Natural killer cell treated with Interleukin-12 subunit alpha and Interleukin-12 subunit beta and Interleukin-15 and Interleukin-18, amount 100 ng/mL, for 72 hours (primary cell): ENCODE measurements at places on chromosomes 7 and 10.

DNA sequence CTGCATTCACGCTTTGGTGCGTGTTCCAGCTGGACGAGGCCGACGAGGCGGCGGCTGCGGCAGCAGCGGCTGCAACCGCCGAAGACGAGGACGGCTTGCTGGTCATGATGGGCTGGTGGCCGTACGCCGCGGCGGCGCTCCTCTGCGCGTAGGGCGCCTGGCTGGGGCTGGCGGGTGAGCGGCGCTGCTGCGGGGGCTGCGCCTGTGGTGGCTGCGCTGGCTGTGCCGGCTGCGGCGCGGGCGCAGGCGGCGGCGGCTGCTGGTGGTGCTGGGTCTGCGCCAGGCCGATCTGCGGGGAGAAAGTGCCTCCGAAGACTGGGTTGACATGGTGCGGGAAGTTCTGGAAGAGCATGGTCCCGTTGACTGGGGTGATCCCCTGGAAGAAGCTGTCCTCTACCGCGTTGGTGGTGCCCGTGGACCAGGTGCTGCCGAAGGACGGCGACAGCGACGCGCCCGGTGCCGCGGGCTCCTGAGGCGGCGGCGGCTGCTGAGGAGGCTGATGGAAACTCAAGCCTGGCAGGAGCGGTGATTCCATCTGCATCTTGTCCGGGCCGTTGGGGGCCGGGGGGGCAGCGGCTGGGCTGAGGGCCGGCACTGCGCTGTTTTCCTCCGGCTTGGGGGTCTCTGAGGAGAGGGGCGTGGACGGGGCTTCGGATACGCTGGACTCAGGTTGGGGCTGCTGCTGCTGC is 51.1 kb downstream of the CPEB3 start:
- peaks cover 2% of the 10 kb centered on the region for H3K27me3 ChIP-seq
- H3K4me1 ChIP-seq = peaks cover 54% of the 10 kb centered on the region
- no peak for DNase-seq
- peaks cover 13% of the 10 kb centered on the region for H3K36me3 ChIP-seq
- H3K27ac ChIP-seq = peak overlapping the region; percentile 77
- peak overlapping the region; percentile 95 for H3K4me3 ChIP-seq

DNA sequence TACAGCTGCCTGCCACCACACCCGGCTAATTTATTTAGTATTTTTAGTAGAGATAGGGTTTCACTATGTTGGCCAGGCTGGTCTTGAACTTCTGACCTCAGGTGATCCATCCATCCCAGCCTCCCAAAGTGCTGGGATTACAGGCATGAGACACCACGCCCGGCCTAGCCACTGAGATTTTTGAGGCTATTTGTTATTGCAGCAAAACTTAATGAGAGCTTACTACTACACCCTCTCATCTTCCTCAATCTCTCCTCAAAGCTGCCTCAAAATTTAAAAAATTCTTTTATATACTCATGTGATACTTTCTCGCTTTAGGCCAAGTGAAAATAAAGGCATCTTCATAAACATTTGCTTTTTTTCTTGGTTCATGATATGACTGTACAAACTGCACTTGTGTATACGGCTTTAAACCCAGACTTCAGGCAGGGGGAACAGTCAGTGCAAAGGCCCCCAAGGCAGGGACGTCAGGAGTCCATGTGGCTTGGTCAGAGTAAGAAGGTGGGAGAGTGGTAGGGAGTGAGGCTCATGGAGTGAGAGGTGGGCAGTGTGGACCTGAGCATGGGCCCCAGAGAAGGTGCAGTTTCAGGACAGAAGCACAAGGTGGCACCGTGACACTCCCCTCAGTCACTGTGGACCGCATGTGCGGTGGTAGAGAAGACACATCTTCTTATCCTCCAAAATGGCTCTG is 55.5 kb downstream of the SYPL1 start:
- no peaks in the 10 kb centered on the region for H3K36me3 ChIP-seq
- H3K27me3 ChIP-seq = peaks cover 6% of the 10 kb centered on the region
- H3K27ac ChIP-seq = no peak overlapping the region
- peak; percentile 69 for DNase-seq

DNA sequence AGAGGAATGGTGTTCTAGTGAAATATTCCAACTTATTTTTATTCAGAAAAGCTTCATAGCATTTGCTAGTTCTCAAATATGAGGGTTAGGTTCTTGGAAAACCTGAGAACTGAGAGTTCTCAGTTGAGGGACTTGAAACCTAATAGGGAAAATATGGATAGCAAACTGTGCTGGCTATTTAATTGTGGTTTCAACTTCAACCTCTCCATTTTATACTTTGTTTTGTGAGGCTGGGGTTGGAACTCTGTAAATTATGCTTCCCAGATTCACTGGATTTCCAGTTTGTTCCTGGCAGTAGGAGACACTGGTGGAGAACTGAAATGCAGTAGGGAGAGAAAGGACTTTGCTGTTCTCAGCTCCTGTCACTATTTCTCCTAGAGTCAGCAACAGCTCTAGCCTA is 52.7 kb downstream of the CDK14 start:
- H3K4me1 ChIP-seq = no peaks in the 10 kb centered on the region
- no peak overlapping the region for H3K27ac ChIP-seq
- DNase-seq = no peak
- no peak overlapping the region for H3K4me3 ChIP-seq
- no peaks in the 10 kb centered on the region for H3K36me3 ChIP-seq

- H3K4me1 ChIP-seq = no peaks in the 10 kb centered on the region
- H3K4me3 ChIP-seq = no peak overlapping the region
- H3K27me3 ChIP-seq = peaks cover 43% of the 10 kb centered on the region
Observed at GRCh38 chr10:86375204-86375603, 8.6 kb upstream of the GRID1 start.

GRCh38 chr10:22436526-22436892 is 91.2 kb downstream of the SPAG6 start:
- H3K27ac ChIP-seq = peak overlapping the region; percentile 87
- no peaks in the 10 kb centered on the region for H3K36me3 ChIP-seq
- peaks cover 28% of the 10 kb centered on the region for H3K4me1 ChIP-seq
- no peaks in the 10 kb centered on the region for H3K27me3 ChIP-seq
- peak overlapping the region; percentile 94 for H3K4me3 ChIP-seq

- H3K4me3 ChIP-seq = no peak overlapping the region
- no peaks in the 10 kb centered on the region for H3K4me1 ChIP-seq
- no peaks in the 10 kb centered on the region for H3K36me3 ChIP-seq
- H3K27me3 ChIP-seq = no peaks in the 10 kb centered on the region
Observed at GRCh38 chr7:81736091-81736490, 33.8 kb downstream of the HGF start.

- H3K36me3 ChIP-seq = peaks cover 5% of the 10 kb centered on the region
- peaks cover 13% of the 10 kb centered on the region for H3K4me1 ChIP-seq
- H3K4me3 ChIP-seq = peak overlapping the region; percentile 28
- no peak overlapping the region for H3K27ac ChIP-seq
- H3K27me3 ChIP-seq = no peaks in the 10 kb centered on the region
Observed at GRCh38 chr10:95236068-95236903, 42.2 kb downstream of the ACSM6 start.

DNA sequence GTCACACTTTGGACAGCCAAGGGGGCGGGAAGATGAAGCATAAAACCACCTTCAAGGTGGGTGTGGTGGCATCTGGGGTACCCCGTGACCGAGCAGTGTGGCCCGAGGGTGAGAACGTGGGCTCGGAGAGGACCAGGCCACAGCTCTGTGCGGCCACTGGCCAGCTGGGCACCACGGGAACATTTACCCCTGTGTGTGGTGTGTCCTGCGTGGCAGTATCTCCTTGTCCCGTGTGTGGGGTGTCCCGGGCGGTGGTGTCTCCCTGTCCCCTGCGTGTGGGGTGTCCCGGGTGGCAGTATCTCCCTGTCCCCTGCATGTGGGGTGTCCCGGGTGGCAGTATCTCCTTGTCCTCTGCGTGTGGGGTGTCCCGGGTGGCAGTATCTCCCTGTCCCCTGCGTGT is 570.3 kb downstream of the DNAJB6 start:
- no peaks in the 10 kb centered on the region for H3K36me3 ChIP-seq
- no peak overlapping the region for H3K27ac ChIP-seq
- H3K27me3 ChIP-seq = peaks cover 4% of the 10 kb centered on the region
- H3K4me1 ChIP-seq = no peaks in the 10 kb centered on the region

DNA sequence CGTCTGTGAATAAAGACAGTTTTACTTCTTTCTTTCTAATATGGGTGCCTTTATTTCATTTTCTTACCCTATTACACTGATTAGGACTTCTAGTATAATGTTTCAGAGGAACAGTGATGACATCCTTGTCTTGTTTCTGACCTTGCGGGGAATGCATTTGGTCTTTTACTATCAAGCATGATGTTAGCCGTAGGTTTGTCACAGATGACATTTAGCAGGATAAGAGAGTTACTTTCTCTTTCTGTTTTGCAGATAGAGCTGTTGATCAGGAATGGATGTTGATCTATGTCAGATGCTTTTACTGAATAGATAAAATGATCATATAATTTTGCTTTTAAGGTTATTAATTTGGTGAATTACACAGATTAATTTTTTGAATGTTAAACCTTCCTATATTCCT is 6.6 kb upstream of the IGFBP3 start:
- H3K4me1 ChIP-seq = peaks cover 12% of the 10 kb centered on the region
- no peaks in the 10 kb centered on the region for H3K36me3 ChIP-seq
- H3K27ac ChIP-seq = no peak overlapping the region
- DNase-seq = no peak
- peak overlapping the region; percentile 71 for H3K4me3 ChIP-seq

- H3K36me3 ChIP-seq = no peaks in the 10 kb centered on the region
- H3K4me1 ChIP-seq = peaks cover 3% of the 10 kb centered on the region
- no peak overlapping the region for H3K4me3 ChIP-seq
Observed at GRCh38 chr7:106126170-106126938, 14.2 kb upstream of the SYPL1 start.

DNA sequence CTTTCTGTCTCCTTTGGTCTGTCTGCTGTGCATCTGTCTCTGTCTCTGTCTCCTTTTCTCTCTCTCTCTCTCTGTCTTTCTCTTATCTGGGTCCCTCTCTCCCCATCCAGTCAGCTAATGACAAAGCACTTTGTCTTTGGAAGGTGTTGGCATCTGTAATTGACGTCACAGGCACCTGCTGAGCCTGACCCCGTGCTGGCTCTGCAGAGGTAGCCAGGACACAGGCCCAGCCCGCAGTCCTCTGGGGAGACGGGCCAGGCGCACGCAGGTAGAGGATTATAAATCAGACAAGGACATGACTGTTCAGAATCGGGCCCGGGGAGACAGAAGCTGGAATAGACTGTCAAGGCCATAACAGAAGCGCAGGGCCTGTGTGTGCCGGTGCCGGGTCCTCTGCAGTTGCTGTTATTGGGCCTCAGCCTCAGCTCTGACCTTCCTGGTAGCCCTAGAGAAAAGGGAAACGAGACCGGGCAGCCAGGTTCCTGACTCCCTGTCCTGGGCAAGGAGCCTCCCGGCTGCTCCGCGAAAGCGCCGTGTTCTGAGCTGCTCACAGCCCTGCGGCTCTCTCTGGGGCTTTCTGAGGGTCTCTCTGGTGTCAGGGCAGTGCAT is 10.7 kb upstream of the PSMG3 start:
- no peaks in the 10 kb centered on the region for H3K27me3 ChIP-seq
- peaks cover 10% of the 10 kb centered on the region for H3K4me1 ChIP-seq
- H3K27ac ChIP-seq = no peak overlapping the region
- no peak overlapping the region for H3K4me3 ChIP-seq

- H3K4me1 ChIP-seq = no peaks in the 10 kb centered on the region
- H3K27me3 ChIP-seq = peaks cover 2% of the 10 kb centered on the region
- no peaks in the 10 kb centered on the region for H3K36me3 ChIP-seq
- DNase-seq = no peak
Observed at GRCh38 chr10:77463967-77464745, 173.5 kb downstream of the KCNMA1 start.
